Left colon (tissue), 2 donors: ENCODE measurements at places on chromosomes 13 and 19. TPM values are rescaled to one million over a fixed set of nuclear protein-coding genes. Genes with fewer than 3 reads are reported as not detected.

MBD3L5 gene
- total RNA-seq, result not detected

IZUMO2 gene
- total RNA-seq, result not detected

- DNase-seq, result no peak
Measured at GRCh38 chr19:46426035-46426505, 2.7 kb downstream of the PNMA8C start.

DNA sequence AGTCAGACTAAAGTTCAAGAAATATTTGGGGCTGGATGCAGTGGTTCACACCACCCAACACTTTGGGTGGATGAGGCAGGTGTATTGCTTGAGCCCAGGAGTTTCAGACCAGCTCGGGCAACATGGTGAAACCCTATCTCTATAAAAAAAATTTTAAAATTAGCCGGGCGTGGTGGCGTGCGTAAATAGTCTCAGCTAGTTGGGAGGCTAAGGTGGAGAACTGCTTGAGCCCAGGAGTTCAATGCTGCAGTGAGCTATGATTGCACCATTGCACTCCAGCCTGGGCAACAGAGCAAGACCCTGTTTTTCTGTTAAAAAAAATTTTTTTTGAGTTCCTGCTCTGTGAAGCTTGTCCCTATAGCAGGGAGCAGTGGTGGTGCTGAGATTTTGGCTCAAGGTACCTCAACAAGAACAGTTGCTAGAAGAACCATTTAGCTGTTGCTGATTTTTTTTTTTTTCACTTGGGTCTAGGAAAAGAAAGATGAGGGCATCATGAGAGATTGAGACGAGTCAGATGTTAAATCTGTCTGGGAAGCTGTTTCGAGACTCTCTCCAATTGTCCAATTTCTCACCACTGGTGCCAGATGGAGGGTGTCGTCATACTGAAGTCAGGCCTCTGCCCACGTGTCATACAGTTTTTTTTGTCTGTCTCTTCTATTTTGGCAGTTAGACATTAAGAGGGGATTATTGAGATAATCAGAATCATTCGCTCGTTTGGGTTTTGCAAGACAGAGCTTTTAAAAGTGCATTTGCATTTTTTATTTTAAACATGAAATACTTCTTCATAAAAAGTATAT lies 3.7 kb downstream of the SLC25A42 start:
- no peak for DNase-seq
